Endothelial cell (in vitro differentiated cells): ENCODE measurements at places on chromosomes 6 and 20. TPM values are rescaled to one million over a fixed set of nuclear protein-coding genes. Genes with fewer than 3 reads are reported as not detected.

The FGD2 gene
- 0.10 TPM for total RNA-seq

The UNC5CL gene
- 0.59 TPM for total RNA-seq

The VIP gene
- 1.7 TPM for total RNA-seq

The CRIP3 gene
- 1.1 TPM for total RNA-seq

The FUCA2 gene
- total RNA-seq: 31.0 TPM

The CLIC5 gene
- total RNA-seq: 10.9 TPM

The MYLK2 gene
- 1.7 TPM for total RNA-seq

The TTBK1 gene
- 1.0 TPM for total RNA-seq

The CGA gene
- not detected for total RNA-seq

The ADGRF5 gene
- 250 TPM for total RNA-seq

The TBX18 gene
- 9.4 TPM for total RNA-seq

The IL17A gene
- not detected for total RNA-seq

The HLA-DOA gene
- total RNA-seq: 7.3 TPM

The RSPO3 gene
- total RNA-seq: 0.59 TPM

The SLC25A27 gene
- 4.7 TPM for total RNA-seq

The PRPH2 gene
- total RNA-seq: 0.15 TPM

The CEP250 gene
- 30.7 TPM for total RNA-seq
